ENCODE measurements at places on chromosomes 13 and 19. TPM values are rescaled to one million over a fixed set of nuclear protein-coding genes. Genes with fewer than 3 reads are reported as not detected.

GRCh38 chr19:49687566-49688316 is 1.7 kb upstream of the ADM5 start:
- DNase-seq, result no peak

PTPRH gene
- total RNA-seq, result 1.3 TPM

DNA sequence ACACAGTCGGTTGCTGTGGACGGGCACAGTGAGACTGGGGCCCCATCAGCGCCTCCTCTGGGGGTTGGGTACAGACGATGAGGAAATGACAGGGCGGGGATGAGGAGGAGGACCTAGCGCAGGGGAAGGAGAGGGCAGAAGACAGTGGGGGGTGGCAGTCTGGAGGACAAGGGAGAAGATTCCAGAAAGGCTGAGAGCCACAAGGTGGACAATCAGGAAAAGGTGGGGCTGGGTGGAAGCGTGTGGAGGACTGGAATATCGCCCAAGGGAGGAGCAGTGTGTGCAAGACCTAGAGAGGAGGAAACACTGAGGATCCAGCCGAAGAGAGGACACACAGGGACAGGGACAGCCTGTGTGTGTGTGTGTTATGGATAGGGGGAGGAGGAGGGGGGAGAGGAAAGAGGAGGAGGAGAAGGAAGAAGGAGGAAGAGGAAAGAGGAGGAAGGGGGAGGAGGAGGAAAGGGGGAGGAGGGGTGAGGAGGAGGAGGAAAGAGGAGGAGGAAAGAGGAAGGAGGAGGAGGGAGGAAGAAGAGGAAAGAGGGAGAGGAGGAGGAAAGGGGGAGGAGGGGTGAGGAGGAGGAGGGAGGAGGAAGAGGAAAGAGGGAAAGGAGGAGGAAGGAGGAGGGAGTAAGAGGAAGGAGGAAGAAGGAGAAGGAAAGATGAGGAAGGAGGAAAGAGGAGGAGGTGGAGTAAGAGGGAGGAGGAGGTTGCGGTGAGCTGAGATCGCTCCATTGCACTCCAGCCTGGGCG is 15.8 kb upstream of the GARIN5A start:
- no peak for DNase-seq

GRCh38 chr13:61777899-61778298 is 362.2 kb upstream of the PCDH20 start:
- no peak for DNase-seq

- DNase-seq, result no peak
These were observed 145.5 kb downstream of the FOXO1 start for GRCh38 chr13:40520916-40521315.

STXBP2 gene
- 122 TPM for total RNA-seq

- DNase-seq, result no peak
These were observed 308.3 kb downstream of the KCNRG start for GRCh38 chr13:50323440-50324065.

DNA sequence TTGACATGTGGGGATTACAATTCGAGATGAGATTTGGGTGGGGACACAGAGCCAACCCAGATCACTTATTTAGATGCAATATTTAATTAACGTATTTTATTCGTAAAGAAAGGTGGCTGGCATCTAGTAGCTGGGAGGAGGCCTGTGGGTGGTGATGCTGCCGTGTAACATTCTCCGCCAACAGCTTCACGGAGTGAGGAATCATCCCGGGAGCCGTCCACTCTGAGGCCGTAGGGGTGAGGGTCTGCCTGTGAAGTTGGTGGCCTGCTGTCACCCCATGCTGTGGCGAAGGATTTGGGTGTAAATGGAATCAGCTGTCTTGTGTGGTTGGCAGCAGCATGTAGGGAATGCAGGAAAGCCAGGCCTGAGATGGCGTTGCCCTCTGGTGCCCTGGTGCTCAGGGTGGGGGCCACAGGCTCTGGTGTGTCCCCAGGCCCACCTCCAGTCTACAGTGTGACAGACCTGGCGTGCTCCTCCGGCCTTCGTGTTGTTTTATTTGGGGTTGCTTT is 3.3 kb upstream of the TEX29 start:
- peak; percentile 24 for DNase-seq

DNA sequence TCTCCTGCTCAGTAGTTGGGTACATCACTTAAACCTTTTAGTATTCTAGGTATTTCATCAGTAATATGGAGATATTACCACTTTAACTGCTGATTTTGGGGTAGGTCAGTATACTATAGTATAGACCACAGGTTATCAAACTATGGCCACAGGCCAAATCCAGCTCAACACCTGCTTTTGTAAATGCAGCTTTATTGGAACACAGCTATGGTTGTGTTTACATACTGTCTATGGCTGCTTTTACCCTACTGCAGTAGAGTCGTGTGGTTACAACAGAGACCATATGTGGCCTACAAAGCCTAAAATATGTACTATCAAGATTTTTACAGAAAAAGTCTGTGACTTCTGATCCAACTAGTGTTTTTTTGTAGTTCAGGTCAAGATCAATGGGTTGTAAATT is 10.3 kb downstream of the COG6 start:
- DNase-seq, result no peak

- no peak for DNase-seq
These were observed 446 bp upstream of the ZNF83 start for GRCh38 chr19:52638601-52639000.

- DNase-seq, result no peak
These were observed 50.3 kb downstream of the ABCC4 start for GRCh38 chr13:95250961-95251360.

ZNF440 gene
- total RNA-seq, result 74.7 TPM

DNA sequence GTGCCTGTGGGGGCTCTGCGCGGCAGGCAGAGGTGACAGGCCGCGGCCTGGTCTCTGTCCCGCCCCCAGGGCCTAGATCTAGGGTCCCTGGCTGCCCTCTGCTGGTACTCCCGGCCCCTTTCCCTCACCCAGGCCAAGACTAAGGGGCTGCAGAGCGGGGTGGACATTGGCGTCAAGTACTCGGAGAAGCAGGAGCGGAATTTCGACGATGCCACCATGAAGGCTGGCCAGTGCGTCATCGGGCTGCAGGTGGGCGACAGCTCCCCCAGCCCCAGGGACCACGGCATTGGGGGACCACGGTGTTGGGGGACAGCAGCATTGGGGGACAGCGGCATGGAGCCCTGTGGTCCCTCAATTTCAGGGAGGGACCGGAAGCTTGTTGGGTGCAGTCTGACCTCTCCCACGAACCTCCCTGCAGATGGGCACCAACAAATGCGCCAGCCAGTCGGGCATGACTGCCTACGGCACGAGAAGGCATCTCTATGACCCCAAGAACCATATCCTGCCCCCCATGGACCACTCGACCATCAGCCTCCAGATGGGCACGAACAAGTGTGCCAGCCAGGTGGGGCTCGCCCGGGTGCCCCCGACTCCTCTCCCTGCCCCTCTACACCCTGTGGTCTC is 3.8 kb upstream of the ABCA7 start:
- DNase-seq, result no peak

- no peak for DNase-seq
These were observed 53.0 kb downstream of the SACS start for GRCh38 chr13:23380534-23380933.

FREM2 gene
- total RNA-seq, result 12.4 TPM

- no peak for DNase-seq
These were observed 66.1 kb upstream of the ABCC4 start for GRCh38 chr13:95367309-95367843.

GRCh38 chr13:74461011-74461410 is 326.8 kb upstream of the KLF12 start:
- no peak for DNase-seq

DNA sequence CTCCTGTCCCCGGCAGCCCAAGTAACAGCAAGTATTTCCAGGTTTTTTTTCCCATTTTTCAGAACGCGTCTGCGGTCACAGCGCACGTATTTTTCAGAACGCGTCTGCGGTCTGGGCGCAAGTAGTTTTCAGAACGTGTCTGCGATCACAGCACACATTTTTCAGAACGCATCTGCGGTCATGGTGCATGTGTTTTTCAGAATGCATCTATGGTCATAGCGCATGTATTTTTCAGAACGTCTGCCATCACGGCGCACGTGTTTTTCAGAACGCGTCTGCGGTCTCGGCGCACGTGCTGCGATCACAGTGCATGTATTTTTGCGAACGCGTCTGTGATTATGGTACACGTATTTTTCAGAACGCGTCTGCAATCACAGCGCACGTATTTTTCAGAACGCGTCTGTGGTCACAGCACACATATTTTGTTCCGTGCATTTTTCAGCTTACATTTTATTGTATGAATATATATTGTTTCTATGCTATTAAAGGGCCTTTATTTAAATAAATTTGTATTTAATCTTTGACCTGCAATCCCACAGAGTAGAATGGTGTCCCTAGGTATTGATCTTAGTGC is 19.7 kb downstream of the ATP4B start:
- no peak for DNase-seq

APLP1 gene
- 6.2 TPM for total RNA-seq

TDRD12 gene
- 0.34 TPM for total RNA-seq

NFKBIB gene
- 20.0 TPM for total RNA-seq

ETV2 gene
- 1.1 TPM for total RNA-seq

DNA sequence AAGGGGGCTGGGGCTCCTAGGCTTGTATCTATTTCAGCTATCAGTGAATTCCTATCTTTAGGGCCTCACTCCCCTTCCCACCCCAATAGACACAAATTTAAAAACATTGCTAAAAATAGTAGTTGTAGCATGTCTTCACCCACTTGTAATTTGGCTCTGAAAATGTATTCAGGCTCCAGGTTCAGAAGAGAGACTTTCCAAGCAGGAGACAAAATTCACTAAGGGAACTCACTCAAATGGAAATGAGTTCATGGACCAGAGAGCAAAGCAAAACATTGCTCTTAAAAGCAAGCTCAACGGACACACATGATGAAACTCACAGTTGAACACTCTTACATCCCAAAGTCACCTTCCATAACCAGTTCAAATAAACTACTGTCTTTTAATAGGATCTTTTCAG is 36.8 kb downstream of the PHF11 start:
- DNase-seq, result no peak

DNA sequence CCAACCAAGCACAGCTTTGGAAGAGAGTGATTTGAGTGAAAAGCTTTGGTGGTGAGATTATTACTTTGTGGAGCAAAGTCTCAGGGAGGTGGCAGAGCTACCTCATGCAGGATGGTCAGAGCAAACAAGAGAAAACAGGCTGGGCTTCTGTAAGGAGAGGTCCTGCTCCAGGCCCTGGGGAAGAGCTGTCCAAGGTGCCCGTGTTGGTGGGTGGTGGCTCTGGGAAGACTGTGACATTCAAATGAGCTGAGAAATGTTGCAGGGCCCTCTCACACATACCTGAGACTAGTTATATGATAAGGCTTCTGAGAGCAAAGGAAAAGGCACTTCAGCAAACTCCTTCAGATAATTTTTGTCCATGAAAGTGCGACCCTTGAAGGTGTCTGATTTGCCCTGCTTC is 205.5 kb upstream of the SOX21 start:
- DNase-seq, result no peak

- DNase-seq, result no peak
These were observed 56.8 kb upstream of the KATNAL1 start for GRCh38 chr13:30364133-30364532.

PCDH20 gene
- 0.49 TPM for total RNA-seq

GRCh38 chr13:99266827-99267226 is 8.6 kb upstream of the GPR18 start:
- DNase-seq, result no peak

GRCh38 chr19:6236310-6237291 is 43.2 kb downstream of the MLLT1 start:
- peak; percentile 90 for DNase-seq

ACER1 gene
- not detected for total RNA-seq

- DNase-seq, result peak; percentile 44
These were observed 917.6 kb downstream of the PCDH9 start for GRCh38 chr13:66312312-66313087.

DNA sequence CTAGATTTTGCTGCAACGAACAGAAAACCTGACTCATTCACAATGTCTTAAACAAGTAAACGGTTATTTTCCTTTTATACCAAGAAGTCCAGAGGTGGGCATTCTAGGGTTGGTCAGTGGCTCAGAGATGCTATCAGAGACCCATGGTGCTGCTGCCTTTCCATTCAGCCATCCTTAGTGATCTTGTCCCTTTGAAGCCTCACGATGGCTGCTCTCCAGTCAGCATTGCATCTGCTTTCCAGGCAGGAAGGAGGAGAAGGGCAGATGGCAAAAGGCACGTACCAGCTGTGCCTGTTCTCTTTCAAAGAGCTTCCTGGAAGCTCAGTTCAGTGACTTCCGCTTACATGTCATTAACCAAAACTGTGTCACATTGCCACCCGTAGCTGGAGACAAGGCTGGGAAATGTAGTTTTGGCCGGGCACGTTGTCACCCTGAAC is 30.1 kb downstream of the WDFY2 start:
- DNase-seq, result no peak

GPR183 gene
- 5.4 TPM for total RNA-seq

- no peak for DNase-seq
These were observed 16.2 kb downstream of the NUMBL start for GRCh38 chr19:40674291-40674690.

DNA sequence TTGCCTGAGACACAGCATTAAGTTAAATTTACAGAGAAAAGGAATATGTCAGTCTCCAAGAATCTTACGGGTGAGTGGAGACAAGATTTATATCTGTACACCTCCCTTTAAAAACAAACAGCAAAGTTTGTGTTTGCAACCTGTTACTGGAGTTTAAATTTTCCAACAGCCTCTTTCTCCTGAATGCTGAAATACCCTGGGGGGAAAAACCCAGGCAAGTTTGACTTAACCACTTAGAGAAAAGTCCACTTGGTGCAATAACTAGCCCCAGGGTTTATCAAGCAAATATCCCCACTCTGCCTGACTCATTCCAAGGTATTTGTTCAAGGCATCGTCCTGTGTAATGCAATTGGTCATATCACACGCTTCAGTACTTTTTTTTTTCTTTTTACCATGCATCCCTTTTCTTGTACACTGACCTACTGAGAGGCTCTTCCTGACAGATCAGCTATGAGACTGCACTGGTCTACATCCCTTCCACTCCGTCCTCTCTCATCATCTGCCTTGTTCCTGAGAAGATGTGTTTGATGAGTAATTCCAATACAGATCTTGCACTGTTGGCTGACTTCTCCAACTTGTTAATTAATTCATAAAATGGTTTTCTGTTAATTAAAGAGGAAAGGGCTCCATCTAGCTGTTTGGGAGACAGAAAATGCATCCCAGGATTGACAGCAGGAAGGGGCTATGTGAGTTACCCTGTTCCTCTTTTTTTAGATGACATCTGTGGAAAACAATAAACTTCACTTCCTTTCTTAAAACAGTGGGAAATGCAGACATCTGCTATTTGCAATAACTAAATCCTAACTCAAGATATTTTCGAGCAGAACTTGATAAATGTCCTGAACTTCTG is 212.5 kb upstream of the IRS2 start:
- DNase-seq, result no peak

Data from ureter (tissue), 1 donor.